ENCODE measurements at places on chromosomes 16 and 17.

- DNase-seq, result peak; percentile 36
These were observed 23.4 kb downstream of the AXIN2 start for GRCh38 chr17:65537845-65538674.

DNA sequence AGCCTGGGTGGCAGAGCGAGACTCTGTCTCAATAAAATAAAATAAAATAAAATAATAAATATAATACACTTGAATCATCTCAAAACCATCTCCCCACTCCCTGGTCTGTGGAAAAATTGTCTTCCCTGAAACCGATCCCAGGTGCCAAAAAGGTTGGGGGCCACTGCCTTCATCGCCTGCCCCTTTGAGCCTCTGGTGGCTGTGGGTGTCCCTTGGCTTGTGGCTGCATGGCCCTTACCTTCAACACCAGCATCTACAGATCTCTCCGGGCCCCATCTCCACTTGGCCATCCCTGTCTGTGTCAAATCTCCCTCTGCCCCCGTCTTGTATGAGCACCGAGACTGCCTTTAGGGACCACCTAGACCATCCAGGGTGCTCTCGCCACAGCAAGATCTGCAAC lies 177.3 kb downstream of the SEC14L1 start:
- no peak for DNase-seq

- no peak for DNase-seq
These were observed 101.4 kb downstream of the TNFRSF13B start for GRCh38 chr17:16870253-16871245.

- no peak for DNase-seq
These were observed 240.0 kb upstream of the IRX5 start for GRCh38 chr16:54690710-54691109.

DNA sequence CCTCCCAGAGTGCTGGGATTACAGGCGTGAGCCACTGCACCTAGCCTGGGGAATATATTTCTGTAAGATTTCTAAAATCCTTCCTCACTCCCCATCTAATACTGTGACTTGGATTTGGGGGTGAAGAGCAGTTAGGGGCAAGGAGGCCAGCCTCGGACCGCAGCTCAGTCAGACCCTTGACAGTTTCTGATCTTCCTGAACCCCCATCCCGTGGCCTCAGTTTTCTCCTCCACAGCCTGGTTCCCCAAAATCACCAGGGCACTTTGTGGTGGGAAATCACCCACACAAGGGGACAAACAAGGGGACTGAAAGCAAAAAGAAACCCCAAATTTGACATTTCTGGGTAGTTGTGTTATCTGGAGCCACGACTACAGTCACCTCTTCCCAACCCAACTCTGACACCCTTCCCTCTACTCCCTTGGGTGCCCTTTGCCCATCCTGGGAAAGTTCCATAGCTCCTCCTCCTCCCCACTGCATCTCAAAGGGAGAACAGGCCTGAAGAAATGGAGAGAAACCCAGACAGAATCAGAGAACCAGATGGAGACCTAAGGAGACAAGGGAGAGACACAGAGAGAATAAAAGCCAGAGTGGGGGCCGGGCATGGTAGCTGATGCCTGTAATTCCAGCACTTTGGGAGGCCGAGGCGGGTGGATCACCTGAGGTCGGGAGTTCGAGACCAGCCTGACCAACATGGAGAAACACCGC lies 2.8 kb upstream of the STAT5A start:
- no peak for DNase-seq

DNA sequence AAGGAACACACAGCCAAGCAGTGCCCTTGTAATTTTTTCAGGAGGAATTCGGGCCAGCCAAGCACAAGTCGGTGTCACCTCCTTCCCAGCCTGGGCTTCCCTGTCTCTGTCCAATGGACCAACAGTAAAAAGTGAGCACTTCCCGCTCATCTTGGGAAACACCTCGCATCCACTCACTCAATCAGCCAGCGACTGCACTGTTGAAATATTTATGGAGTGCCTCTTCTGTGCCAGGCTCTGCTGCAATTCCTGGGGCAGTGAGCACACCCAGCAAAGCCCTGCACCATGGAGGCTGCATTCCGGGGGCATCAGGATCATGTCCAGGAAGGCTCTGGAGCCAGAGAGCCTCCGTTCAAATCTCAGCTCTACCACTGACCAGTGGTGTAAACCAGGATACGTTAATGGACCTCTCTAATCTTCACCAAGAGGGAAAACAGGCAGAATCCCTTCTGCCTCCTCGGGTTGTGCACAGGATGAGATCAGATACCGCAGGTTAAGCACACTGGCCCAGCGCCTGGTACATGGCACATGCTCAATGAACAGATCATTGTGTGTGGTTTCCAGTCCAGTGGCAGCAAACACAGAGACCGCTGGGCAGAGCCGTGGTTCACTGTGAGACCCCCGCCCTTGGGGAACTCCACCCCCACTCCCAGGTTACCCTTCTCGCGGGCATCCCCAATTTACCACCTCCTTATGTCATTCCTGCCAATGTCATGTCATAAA lies 194.3 kb downstream of the ZNF423 start:
- DNase-seq, result no peak

DNA sequence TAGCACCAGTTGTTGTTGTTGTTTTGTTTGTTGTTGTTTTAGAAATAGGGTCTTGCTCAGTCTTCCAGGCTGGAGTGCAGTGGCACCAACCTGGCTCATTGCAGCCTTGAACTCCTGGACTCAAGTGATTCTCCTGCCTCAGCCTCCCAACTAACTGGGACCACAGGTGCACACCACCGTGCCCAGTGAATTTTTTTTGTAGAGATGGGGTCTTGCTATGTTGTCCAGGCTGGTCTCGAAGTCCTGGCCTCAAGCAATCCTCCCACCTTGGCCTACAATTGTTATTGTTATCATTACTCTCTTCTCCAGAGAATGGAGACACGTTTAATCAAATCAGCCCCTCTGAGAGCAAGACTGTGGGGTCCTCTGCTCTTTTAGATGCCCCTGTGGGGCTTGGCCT lies 42.7 kb upstream of the EMP2 start:
- no peak for DNase-seq

GRCh38 chr16:88681709-88682451 lies 4.4 kb downstream of the SNAI3 start:
- DNase-seq, result no peak

DNA sequence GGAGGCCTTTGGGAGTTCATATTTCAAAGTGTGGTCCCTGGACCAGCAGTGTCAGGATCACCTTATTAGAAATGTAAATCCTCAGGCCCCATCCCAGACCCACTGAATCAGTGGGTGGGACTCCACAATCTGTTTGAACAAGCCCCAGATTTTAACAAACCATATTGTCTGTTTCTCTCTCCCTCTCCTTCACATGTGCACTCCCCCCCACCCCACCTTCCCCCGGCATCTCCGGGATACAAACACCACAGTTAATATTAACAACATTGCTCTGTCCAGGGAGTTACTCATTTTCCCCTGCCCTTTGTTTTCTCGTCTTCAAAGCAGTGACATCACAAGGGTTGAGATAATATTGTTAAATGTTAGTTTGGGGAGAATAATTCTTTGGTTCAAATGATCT lies 127.3 kb downstream of the KATNIP start:
- DNase-seq, result no peak

- no peak for DNase-seq
These were observed 41.6 kb upstream of the TAC4 start for GRCh38 chr17:49889500-49889899.

- peak; percentile 22 for DNase-seq
These were observed 787 bp downstream of the CTCF start for GRCh38 chr16:67562918-67563707.

DNA sequence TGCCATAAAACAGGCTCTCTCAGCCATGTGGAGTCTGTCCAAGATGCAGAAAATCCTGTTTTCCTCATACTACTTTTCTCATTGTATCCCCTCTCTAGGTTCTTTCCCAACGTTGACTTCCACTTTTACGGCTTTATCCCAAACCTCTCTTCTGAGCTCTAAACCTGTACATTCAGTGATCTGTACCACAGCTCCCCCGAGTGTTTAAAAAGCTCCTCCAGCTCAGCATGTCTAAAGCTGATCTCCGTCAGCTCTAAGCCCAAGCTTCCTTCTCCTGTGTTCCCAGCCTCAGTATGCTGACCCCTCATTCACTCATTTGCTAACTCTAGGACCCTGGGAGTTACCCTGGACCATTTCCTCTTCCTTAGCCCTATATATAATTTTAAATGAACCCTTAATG lies 144.6 kb downstream of the DNAH9 start:
- DNase-seq, result no peak

DNA sequence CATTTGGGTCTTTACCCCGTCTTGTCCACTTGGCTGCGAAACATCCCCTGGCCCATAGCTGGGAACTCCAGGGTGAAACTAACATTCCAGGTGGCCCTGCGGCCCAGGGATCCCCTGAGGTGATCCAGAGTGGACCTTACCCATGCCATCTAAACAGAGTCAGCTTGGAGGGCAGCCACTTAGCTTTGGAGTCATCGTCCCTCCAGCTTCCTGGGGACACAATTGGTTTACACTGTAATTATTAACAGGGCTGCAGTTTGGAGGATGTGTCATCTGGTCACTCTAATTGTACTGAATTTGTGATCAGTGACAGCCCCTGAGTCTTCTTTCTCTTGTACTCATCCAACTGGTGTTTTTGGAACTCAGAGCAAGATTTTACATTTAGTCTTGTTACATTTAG lies 149.9 kb downstream of the ENGASE start:
- DNase-seq, result no peak

- DNase-seq, result no peak
These were observed 83.1 kb upstream of the AXIN2 start for GRCh38 chr17:65644545-65644944.

- DNase-seq, result no peak
These were observed 6.8 kb upstream of the SMTNL2 start for GRCh38 chr17:4577386-4577993.

GRCh38 chr17:71412803-71413202 lies 708.0 kb upstream of the SOX9 start:
- DNase-seq, result no peak

GRCh38 chr16:46848768-46849764 lies 18.1 kb upstream of the C16orf87 start:
- no peak for DNase-seq

- no peak for DNase-seq
These were observed 210.0 kb downstream of the C16orf95 start for GRCh38 chr16:87107201-87107600.

- no peak for DNase-seq
These were observed 9.7 kb downstream of the HPR start for GRCh38 chr16:72072514-72073342.

DNA sequence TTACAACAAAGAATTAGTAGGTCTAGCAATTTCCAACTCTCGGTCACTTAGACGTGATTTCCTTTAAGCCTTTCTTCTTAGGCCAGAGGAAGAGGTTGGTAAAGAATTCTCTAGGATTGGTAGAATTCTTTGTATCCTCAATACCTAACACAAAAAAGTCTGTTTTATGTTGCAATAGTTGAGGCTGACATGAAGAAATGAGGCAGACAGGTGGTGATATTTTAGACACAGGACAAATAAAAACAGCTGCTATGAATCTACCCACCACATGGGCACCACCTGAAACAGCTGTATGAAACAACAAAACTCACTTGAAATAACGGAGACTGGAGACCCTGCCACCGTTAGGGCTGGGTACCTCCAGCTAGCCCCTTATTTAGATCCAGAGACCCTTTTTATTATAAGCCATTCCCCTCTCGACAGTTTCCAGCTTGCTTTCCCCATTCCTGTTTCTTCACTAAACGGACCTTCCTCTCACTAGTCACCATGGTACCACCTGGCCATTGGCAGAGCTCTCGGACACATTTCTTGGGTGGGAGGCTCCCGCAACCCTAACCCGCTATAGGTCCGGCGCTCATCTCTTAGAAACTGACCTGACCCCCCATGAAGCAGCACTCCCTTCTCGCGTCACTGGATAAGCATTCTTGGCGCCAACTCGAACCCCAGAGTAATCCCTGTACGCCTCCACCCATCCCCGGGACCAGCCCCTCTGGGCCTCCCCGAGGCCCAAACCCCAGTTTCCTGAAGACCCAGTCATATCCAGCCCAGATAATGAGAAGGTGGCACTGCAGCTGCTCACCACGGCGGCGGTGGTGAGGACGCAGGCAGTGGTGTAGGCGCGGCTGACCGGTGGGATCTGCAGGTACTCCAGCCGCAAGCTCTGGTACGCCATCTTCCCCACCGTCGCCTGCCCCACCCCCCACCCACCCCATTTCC lies at the start of gene DERL2:
Gene DERL2, minus strand, starts transcription at position 909 of the 936 bp plus-strand sequence. Its CDS starts 17 bp downstream, at position 892.
- no peak for DNase-seq

GRCh38 chr17:12592941-12593340 lies 72.7 kb upstream of the MYOCD start:
- no peak for DNase-seq

GRCh38 chr17:72266112-72266775 lies 145.4 kb downstream of the SOX9 start:
- DNase-seq, result no peak

Data from stimulated activated CD4-positive, alpha-beta T cell treated with anti-CD3 and anti-CD28 coated beads, Interleukin-1b, Interleukin-23, amount 100 ng/mL, for 1 hour (primary cell).